ENCODE measurements at places on chromosomes 6 and 20.

DNA sequence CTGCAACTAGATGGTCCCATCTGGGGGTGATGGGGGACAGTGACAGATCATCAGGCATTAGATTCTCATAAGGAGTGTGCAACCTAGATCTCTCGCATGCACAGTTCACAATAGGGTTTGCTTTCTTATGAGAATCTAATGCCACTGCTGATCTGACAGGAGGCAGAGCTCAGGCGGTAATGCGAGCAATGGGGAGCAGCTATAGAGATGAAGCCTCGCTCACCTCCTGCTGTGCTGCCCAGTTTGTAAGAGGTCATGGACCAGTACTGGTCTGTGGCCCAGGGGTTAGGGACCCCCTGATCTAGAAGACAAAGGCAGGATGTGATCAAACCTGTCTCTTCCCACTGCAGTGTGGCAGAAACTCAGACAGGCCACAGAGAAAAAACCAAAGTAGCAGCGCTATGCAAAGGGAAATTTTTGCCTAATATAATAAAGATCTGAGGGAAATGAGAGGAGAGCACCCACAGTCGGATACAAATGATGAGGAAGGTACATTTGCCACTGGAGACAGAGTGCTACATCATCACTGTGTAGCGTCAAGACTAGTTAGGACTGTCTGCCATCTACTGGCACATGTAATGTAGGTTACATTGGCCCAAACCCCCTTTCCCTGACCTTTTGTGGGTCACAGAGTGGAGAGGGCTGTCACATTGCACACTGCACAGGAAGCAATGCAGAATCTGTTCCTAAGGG lies 4.1 kb upstream of the LY86 start:
- DNase-seq, result no peak
- no peak overlapping the region for H3K27ac ChIP-seq
- peaks cover 27% of the 10 kb centered on the region for H3K4me1 ChIP-seq
- no peaks in the 10 kb centered on the region for H3K27me3 ChIP-seq

- no peak for DNase-seq
- H3K4me3 ChIP-seq, result peak overlapping the region; percentile 89
- peak overlapping the region; percentile 99 for H3K27ac ChIP-seq
- H3K27me3 ChIP-seq, result no peaks in the 10 kb centered on the region
- H3K4me1 ChIP-seq, result peaks cover 35% of the 10 kb centered on the region
- peaks cover 7% of the 10 kb centered on the region for H3K36me3 ChIP-seq
Observed at GRCh38 chr6:163418311-163419029, 4.0 kb downstream of the QKI start.

- no peak for DNase-seq
- no peak overlapping the region for H3K4me3 ChIP-seq
- no peaks in the 10 kb centered on the region for H3K36me3 ChIP-seq
- no peaks in the 10 kb centered on the region for H3K27me3 ChIP-seq
Observed at GRCh38 chr6:126773112-126773805, 345.2 kb upstream of the RSPO3 start.

GRCh38 chr6:105896821-105897095 lies 189.4 kb upstream of the PRDM1 start:
- DNase-seq, result no peak
- H3K36me3 ChIP-seq, result no peaks in the 10 kb centered on the region
- peaks cover 11% of the 10 kb centered on the region for H3K4me1 ChIP-seq
- H3K27ac ChIP-seq, result no peak overlapping the region
- no peaks in the 10 kb centered on the region for H3K27me3 ChIP-seq
